ENCODE measurements at places on chromosomes 4 and X.

GRCh38 chrX:153556767-153557166 lies 39.3 kb downstream of the ATP2B3 start:
- no peak for DNase-seq

- DNase-seq: no peak
Measured at GRCh38 chr4:177568931-177569330, 126.7 kb upstream of the AGA start.

GRCh38 chr4:174528226-174528625 lies 5.9 kb upstream of the HPGD start:
- DNase-seq: peak; percentile 14

DNA sequence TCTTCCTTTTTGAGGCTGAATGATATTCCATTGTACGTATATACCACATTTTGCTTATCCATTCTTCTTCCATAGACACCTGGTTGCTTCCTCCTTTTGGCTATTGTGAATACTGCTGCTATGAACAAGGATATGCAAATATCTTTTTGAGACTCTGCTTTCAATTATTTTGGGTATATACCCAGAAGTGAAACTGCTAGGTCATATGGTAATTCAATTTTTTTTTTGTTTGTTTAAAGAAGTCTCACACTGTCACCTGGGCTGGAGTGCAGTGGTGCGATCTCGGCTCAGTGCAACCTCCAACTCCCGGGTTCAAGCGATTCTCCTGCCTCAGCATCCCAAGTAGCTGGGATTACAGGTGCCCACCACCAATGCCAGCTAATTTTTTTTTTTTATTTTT lies 75.3 kb downstream of the METTL14 start:
- no peak for DNase-seq

GRCh38 chrX:121407627-121408026 lies 360.2 kb downstream of the GLUD2 start:
- DNase-seq: no peak

DNA sequence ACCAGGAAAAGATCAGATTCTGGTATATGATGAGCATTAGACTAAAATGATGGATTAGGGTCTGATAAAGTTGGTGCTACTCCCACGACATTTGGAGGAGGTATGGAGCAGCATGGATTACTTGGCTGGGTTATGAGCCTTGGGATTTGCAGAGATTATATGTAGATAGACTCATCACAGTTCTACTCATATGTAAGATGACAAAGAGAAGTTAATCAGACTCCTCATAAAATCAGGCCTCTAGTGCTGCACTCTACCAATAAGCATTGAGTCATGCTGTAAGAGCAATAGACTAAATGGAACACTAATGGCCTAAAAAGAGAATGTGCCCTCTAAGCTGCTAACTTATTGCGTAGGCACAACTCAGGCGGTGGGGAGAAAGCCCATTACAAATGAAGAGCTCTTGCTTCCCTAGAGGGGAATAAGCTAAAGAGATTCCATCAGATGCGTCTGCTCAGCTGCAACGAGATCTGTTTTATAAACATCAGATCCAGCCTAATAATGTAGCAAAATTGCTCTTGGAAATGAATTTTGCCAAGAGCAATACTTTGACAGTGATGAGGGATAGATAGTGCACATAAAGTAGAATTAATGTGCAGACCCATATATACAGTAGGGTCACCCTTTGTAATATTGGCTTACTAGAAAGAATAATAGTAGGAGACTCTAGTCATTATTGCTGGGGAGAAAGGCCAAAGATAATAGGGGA lies 17.5 kb downstream of the LIAS start:
- DNase-seq: no peak

- no peak for DNase-seq
Measured at GRCh38 chrX:120372667-120373370, 10.9 kb downstream of the ATP1B4 start.

DNA sequence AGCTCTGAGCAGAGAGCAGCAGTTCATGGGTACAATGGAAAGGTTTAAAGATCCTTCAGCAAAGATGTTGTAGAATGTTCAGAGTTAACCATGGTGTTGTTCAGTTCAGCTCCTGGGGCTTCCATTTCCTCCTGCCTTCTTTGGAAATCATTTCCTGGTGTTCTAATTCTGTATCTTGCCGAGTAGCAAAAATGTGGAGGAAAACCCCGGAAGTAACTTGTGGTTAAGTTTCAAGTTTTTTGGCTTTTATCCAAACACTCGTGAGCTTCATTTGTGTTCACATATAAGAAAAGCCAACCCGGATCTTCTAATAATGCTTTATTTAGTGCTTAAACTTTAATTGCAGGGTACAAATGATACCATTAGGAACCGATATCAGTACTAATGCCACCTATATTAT lies 33.6 kb upstream of the ARX start:
- DNase-seq: peak; percentile 93

GRCh38 chr4:143514497-143514896 lies 995 bp downstream of the SMARCA5 start:
- peak; percentile 52 for DNase-seq

- no peak for DNase-seq
Measured at GRCh38 chr4:180625653-180626052, 1617.5 kb upstream of the TENM3 start.

DNA sequence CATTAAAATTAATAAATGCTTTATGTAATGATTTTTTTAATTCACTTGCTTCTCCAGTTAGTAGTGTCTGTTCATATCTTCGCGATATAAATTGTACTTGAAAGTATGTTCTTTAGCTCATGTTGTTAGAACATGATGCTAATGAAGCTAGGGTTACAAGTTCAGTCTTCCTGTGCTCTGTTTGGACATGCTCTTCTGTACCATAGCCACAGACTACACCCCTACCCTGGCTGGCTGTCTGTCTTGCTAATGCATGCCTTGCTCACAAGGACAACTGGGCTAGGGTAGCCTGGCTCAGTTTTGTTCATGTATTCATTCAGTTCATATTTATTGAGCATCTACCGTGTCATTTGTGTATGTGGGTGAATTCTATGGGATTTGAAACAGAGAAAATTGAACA lies 50.8 kb upstream of the MTMR1 start:
- DNase-seq: no peak

DNA sequence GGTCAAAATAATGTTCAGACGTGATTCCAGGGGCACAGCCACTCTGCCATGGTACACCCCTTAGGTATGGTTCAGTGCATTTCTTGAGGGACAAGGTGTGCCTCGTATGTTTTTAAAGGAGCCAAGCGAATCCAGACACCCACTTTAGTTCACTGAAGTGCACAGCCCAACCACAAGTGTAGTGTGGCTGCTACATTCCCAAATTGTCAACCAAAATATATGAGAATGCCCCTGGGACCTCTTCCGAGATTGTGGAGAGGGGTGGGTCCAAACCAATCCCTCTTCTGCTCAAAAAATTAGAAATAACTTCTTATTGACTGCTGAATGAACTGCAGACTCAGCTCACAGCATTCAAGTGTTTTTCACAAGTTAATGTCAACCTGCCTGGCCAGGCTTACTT lies 7.4 kb upstream of the BRS3 start:
- peak; percentile 6 for DNase-seq

DNA sequence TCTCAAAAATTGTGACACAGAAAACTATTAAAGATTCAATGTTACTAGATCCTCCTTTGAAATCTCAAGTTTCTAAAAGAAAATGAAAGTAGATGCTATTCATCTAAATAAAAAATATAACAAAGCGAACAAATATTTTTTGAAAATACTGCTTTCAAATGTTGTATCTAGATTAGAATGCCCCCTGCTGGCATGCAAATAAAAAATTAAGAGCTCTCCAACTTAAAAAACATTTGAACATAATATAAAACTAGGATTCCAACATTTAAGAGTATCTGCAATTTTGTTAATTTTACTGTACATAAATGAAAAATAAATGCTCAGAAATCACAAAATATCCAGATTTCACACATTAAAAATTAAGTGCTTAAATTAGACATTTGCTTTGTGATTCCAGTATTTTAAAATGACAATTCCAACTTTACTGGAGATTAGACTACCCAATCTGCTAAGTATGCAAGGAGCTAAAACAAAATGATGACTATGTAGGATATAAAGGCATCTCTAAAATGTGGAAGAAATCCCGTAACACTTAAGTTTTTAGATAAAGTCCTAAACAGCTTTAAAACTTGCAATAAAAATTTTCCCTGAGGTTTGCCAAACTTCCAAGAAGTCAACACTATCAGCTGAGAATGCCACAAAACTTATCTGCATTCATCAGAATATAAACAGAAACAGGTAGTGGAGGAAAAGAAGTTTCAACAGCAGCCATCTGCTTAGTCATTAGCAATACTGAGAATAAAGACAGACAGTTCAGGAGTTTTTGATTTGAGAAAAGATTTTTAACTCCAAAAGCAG lies 32.7 kb downstream of the DHX15 start:
- DNase-seq: no peak

GRCh38 chrX:24371391-24371972 lies 11.0 kb downstream of the SUPT20HL1 start:
- peak; percentile 77 for DNase-seq
